ENCODE measurements at places on chromosomes 4 and X.

DNA sequence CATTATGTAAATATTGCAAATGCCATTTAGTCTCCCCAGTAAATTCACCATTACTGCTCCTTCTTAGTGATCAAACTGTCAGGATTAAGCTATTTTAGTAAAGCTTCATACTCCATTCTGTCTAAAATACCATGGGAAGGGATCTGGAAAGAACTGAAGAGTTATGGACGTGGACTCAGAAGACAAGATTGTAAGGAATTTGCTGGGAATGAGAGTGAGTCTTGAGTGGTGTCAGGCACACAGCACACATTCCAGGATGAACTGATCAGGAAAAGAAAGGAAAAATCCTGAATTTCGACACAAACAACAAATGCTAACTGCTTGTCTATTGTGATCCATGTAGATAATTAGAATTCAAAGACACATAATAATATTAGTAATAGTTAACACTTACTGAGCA is 311.0 kb downstream of the CENPC start:
- no peak for DNase-seq

- DNase-seq: peak; percentile 64
These were observed 13.1 kb downstream of the SLC25A5 start for GRCh38 chrX:119481323-119481801.

DNA sequence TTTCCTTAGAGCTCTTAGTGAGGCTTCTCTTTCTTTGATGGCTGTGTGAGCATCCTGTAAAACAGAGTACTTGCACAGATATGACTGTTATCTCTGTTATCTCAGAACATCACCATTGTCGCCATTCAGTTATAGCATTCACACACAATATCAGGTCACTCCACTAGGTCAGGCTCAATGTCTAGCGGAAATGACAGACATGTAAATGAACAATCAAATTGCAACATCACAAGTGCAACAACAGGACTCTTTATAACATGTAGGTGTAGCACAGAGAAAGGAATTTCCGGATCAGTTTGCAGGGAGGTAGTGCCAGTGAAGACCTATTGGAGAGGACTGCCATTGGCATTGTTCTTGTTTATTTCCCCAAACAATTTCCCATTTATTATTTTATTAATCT is 43.2 kb upstream of the IGSF1 start:
- DNase-seq: no peak

- no peak for DNase-seq
These were observed 159.4 kb upstream of the TENM3 start for GRCh38 chr4:182083671-182084410.

GRCh38 chr4:3010998-3011397 is 47.6 kb downstream of the GRK4 start:
- DNase-seq: no peak

- no peak for DNase-seq
These were observed 635 bp upstream of the PHF8 start for GRCh38 chrX:54044877-54045338.

- no peak for DNase-seq
These were observed 45.5 kb upstream of the HS3ST1 start for GRCh38 chr4:11474146-11474545.

- no peak for DNase-seq
These were observed 192.4 kb downstream of the STPG2 start for GRCh38 chr4:97950836-97951235.

- no peak for DNase-seq
These were observed 138.1 kb downstream of the MID1 start for GRCh38 chrX:10482261-10482660.

- no peak for DNase-seq
These were observed 739.6 kb upstream of the SLIT2 start for GRCh38 chr4:19512086-19512485.

DNA sequence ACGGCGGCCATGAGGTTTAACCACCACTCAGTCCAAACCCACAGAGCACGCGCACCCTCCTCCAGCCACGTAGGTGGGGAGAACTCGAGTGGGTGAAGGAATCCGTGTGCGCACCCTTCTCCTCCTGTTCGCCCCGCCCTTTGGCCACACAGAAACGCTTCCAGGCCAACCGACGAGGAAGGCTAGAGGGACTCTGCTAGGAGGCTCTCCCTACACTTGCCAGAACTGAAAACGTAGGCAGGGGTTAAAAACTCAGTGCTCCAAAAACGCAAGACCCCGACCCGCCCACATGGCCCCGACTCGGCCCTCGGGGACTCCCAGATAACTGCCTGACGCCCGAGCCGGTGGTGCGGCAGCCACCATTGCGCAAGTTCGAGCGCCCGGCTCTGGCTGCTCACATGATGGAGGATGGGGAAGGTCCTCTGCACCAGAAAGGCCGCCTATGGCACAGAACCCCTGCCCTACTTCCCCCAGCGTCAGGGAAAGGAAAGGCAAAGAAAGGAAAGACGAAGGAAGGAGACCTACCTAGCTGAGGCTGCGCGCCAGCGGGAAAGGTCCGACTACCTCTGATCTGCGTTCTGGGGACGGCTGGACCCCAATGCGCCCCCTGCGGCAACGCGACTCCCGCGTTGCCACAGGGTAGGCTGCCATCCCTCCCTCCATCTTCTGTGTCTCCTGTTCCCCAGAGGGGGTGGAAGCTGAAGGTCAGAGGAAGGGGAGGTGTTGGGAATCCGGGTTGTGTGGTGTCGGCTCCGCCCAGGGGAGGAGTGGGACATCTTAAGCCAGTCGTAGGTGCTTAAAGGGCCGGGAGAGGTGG is 201.9 kb upstream of the AGTR2 start:
- DNase-seq: peak; percentile 62

DNA sequence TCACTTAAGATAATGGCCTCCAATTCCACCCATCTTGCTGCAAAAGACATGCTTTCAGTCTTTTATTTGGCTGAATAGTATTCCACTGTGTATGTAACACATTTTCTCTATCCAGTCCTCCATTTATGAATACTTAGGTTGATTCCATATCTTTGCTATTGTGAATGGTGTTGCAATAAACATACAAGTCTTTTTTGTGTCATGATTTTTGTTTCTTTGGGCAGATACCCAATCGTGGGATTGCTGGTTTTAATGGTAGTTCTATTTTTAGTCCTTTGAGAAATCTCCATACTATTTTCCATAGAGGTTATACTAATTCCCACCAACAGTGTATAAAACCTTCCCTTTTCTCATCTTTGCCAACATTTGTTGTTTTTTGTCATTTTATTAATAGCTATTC is 180.9 kb downstream of the SMIM20 start:
- DNase-seq: no peak

- DNase-seq: no peak
These were observed 11.6 kb upstream of the EOLA2 start for GRCh38 chrX:149949743-149950436.

DNA sequence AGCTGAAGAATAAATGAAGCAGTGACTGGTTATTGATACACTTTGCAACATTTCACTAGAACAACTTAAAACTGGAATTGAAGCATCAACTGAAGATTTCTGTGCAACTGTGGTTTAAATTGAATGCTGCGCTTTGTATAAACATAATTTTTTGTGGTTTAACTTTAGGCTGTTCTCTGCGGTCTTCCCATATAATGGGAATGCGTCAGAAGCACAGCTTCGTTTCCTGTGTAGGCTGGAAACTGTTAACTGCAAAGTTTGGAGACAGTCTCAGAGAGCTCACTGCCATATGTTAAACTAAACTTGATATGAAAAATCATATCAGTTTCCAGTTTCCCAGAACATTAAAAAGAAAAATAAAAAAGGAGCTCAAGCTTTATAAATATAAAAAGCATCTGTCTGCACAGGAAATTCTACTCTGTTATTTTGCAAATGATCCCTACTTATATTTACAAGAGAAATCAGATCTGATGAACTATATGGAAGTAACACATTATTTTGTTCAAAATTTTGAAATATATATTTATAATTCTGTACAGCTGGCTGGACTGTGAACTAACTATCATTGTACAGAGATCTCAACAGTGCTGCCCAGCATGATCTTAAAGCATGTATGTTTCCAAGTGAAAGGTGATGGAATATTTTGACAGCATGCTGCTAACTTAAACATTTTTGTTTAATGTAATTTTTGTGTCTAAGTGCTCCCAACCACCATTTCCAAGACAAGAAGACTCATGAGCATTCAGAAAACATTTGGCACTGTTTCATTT is 139.9 kb downstream of the NDST3 start:
- DNase-seq: no peak

DNA sequence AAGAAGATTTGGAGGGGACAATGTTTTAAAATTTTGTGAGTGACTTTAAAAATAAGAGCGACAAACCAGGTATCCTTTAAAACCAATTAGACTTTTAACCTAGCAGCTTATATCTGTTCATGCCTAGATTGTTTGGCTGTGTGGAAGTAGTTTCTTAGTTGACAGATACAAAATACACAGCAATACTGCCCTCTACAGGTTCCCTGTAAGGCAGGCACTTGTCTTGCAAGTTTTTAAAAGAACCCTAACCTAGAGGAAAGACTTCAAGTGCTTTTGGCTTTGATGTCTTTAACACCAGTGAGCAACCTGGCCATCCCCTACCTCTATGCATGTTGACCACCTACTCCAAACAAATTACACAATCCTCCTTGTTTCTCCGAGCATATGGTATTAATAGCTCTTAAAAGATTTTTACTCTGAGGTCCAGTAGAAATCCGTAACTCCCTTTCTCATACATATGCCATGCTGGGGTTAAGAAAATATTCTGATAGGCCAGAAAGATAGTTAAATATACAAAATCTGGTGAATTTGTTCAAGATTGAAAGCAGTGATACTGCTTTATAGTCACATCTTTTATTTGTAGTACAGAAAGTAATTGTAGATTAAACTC is 273.0 kb downstream of the ARHGAP24 start:
- no peak for DNase-seq

- no peak for DNase-seq
These were observed 72.7 kb downstream of the MTMR1 start for GRCh38 chrX:150765782-150766350.

- no peak for DNase-seq
These were observed 81.6 kb downstream of the GATB start for GRCh38 chr4:151679231-151679630.

- no peak for DNase-seq
These were observed 2.6 kb upstream of the KIAA0232 start for GRCh38 chr4:6779667-6780565.

DNA sequence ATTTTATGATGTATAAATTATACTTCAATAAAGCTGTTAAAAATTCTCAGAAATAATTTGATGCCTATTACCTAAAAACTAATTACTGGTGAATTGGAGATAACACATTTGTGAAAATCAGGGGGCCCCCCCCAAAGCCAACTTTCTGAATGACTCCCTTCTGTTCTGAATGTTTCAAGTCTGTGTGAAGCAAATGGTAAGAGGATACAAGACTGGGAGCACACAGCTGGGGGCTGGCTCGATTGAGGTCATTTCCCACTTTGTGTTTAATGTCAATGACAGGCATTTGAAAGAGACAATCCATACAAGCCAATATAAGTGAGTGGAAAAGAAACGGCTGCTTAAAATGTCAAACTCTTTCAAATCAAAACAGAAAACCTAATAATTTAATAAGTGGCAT is 155.8 kb downstream of the SH2D1A start:
- DNase-seq: no peak

- no peak for DNase-seq
These were observed 203.3 kb downstream of the NWD2 start for GRCh38 chr4:37447886-37448285.

GRCh38 chr4:7964890-7965662 is 25.4 kb upstream of the AFAP1 start:
- no peak for DNase-seq

- DNase-seq: no peak
These were observed 192.0 kb downstream of the ARHGAP10 start for GRCh38 chr4:147923854-147924253.

DNA sequence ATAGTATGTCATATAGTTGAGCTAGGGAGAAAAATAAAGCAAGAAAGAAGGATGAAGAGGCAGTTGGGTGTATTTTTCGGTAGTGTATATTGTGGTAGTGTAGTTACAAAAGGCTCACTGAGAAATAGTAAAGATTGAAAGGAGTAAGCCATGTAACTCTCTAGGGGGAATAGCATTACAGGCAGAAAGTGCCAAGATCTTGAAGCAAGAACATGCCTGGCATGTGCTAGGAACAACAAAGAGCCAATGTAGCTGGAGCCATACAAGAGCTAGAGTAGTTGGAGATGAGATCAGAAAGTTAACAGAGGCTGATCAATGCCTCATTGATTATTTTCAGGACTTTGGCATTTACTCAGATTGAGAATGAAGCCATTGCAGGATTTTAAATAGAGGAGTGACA is 3.0 kb downstream of the ABCE1 start:
- no peak for DNase-seq

GRCh38 chr4:121138039-121138825 is 25.9 kb downstream of the TNIP3 start:
- no peak for DNase-seq

DNA sequence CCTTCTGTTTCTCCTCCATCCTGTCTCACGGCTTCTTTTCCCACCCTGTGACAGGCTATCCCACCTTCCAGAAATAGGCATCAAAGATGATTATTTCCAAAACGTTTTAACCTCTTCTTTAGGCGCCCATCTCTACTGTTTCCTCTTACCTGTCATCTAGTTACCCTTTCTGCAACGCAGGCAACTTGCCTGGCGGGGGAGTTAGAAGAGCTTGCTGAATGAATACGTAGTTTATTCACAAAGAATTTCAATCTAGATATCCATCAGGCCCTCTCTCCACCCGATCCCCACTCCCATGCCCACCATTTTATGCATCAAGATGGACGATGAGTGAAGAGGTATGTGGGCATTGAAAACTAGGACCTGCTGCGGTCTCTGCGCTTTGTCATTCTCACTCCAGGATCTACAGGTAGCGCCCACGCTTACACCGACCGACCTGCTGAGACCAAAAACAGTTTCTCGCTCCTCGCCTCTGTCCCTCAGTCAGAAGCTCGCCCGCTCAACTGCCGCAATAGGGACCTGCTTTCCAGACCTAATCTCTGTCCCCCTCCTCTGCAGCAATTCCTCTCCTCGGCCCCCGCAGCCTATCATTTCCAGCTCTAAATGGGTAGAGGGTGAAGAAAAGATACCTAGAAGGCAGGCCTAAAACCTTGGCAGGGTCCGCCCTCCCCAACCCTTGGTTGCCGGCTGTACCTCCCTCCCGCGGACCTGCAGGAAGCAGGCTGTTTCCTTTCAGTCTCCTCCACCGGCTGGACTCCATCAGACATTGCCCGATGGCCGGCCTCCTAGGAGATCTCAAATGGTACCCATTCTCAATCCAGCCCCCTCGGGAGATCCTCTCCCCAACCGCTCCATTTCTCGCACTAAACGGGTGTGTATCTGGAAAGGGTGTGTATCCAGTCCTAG is 624 bp downstream of the BEX5 start:
- DNase-seq: no peak

GRCh38 chr4:18689308-18690115 is 668.0 kb upstream of the LCORL start:
- DNase-seq: no peak

GRCh38 chrX:68532831-68533533 is 34.1 kb downstream of the YIPF6 start:
- no peak for DNase-seq

- DNase-seq: no peak
These were observed 26.0 kb downstream of the CAPN6 start for GRCh38 chrX:111244235-111244750.

All from lower lobe of right lung (tissue), 2 donors.